Activated T-cell treated with anti-CD3 and anti-CD28 coated beads for 1 hour (primary cell): ENCODE measurements at places on chromosomes 2 and 18.

DNA sequence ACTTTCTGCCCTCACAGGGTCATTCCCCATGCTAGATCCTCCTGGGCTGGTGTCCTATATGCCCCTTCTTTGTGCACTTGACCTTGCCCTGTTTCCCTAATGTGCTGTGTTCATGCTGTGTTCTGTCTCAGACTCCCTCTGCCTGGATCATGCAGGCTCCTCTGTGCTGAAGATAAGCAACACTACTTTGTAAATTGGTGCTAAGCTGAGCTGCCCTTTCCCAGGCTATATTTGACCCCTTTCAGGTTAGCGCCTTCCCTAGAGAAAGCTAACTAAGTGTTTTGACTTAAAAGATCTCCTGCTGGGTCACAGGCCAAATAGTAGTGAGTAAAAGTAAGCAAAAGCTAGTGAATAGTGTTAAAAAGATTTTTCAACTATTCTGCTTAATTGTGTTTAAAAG, 257.2 kb upstream of the RGPD4 start:
- no peak for DNase-seq

DNA sequence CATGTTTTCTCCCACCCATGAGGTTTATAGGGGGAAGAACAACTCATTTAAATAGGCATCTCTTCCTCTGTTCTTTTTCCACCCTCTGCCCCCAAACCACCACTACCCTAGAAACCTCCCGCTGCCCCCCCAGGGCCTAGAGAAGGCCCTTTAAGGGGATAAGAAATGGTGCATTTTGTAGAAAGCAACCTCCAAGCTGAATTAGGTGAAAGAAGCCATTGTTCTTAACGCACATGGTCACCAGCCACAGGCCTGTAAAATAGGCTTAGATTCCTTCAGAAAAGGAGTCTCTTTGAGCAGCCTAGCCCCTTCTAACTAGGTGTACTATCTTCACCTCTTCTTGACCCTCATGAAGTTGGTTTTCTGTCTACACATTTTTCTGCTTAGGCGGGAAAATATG, 118.6 kb upstream of the SP5 start:
- DNase-seq, result no peak

DNA sequence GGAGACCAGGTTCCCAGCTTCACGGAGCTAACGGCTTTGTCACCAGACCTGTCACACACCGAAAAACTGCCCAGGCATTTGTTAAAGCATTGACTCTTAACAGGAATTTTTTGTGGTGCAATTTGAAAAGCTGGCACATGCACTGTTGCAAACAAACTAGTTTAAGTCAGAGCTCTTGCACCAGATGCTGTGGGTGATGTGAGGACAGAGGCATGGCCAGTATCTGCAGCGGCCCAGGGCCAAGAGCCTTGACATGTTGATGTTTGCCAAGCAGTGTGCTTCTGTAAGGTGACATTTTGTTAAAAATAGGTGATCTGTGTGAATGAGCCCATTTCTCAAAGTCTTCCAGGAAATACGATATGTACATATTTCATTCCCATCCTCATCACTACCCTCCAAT, 142.5 kb downstream of the MTCL1 start:
- DNase-seq, result no peak

DNA sequence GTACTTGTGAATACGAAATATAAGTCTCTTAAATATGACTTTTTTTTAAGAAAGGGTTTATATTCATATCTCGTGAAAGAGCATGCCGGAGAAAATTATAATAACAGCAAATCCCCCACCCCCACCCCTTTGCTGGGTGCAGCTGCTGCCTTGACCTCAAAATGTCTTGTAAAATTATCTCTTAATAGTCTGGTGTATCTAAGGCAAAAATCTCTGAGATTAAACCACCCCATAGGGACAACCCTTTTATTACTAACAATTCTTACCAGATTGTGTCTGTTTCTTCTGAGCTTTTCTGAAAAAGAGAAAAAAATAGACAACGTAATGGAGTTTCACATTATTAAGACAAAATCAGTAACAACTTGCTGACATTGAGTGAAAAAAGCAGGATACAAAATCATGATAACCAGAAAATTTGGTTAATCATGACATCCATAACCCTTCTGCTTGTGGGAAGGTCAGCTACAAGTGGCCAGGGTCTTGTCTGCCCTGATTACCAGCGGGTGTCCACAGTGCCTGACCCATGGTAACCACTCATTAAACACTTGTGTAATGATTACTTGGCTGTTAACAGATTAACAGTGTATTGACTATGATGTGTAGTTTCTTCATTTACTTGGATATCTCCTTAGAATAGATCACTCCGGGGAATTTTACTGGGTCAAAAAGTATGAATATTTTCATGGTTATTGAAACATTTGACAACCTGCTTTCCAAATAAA, 1.5 kb downstream of the STRADB start:
- no peak for DNase-seq

- DNase-seq, result no peak
Observed at GRCh38 chr18:9709304-9709877, 1.3 kb downstream of the RAB31 start.

DNA sequence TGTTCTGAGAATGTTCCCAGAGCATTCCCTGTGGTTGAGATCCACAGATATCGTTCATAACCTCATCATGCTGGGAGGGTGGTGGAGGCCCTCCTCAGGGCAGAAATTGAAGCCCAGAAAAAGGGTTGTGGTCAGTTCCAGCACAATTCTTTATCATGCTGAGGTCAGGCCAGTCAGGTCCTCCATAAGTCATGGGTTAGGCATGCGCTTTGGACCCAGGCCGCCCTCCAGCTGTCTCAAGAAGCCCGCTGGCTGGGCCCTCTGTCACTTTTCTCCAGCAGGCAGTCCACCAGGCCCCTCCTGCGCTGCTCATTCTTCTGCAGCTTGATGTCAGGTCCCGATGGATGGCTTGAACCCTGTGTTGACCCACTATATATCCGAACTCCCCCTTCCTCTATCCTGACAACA, 151.1 kb upstream of the NT5C1B start:
- no peak for DNase-seq

DNA sequence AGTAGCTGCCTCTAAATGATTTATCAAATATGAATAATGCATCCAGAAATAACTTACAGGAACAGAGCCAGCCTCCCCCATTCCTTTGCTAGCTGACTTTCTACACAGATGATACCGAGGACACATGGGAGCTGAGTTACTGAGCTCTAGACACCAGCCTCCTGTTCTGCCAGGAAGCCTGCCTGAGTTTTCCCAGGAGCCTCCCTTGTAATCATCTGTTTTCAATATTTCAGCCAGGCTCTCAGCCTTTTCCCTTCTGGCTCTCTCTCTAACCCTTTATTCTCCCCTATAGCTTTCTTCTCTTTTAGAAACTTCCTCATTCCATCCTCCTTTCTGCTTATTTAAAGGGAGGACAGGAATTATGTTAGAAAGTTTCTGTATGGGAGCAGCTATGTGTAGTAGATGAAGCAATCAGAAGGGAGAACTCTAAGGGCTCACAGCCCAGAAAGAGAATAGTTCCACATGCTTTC, 911.6 kb downstream of the TDRD15 start:
- no peak for DNase-seq

- DNase-seq, result no peak
Observed at GRCh38 chr2:92073036-92073814, 2798.0 kb upstream of the TEKT4 start.

- no peak for DNase-seq
Observed at GRCh38 chr18:6018671-6019070, 123.3 kb upstream of the TMEM200C start.

DNA sequence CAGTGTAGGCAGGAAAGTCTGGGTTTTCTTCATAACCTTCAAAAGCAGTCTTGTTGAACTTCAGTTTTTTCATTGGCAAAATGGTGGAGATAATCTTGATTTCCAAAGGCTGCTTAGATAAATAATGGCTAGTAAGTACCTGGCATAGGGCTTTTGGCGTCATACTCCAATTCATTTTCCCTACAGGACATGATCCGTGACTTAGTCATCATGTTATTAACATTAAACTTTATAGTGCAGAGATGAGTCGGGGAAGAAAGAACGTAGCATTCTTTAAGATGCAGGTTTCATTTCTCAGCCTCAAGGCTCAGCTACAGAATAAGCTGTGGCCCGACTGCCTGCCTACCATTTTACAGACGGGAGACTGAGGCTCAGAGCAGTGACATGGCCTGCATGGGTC, 64.0 kb downstream of the RALBP1 start:
- DNase-seq, result no peak

- DNase-seq, result no peak
Observed at GRCh38 chr2:178796079-178796677, 11.0 kb downstream of the TTN start.

DNA sequence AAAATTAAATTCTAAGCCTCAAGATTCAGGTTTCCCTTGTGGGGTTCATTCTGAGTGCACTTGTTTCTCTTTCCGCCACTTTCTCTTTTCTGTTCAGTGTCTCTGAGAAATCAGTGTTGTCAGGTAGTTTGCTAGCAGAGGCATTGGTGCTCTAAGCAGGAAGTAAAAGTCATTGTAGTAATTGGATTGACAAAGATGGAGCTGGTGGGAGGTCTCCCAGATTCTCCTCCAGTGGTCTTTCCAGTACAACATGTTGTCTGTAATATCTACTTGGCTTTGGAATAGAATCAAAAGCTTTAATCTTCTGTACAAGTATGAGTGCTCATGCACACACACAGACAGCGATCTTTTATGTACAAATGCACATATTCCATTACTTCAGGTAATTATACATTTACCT, 135.6 kb downstream of the KLHL14 start:
- no peak for DNase-seq
